ENCODE measurements at places on chromosomes 7 and 10. TPM values are rescaled to one million over a fixed set of nuclear protein-coding genes. Genes with fewer than 3 reads are reported as not detected.

GRCh38 chr10:21521751-21522533 lies 3.5 kb downstream of the SKIDA1 start:
- H3K27me3 ChIP-seq, result no peaks in the 10 kb centered on the region
- no peak overlapping the region for H3K27ac ChIP-seq
- no peaks in the 10 kb centered on the region for H3K36me3 ChIP-seq
- no peak for DNase-seq

The MUC12 gene
- 0.64 TPM for total RNA-seq

The CASD1 gene
- 5.8 TPM for total RNA-seq

DNA sequence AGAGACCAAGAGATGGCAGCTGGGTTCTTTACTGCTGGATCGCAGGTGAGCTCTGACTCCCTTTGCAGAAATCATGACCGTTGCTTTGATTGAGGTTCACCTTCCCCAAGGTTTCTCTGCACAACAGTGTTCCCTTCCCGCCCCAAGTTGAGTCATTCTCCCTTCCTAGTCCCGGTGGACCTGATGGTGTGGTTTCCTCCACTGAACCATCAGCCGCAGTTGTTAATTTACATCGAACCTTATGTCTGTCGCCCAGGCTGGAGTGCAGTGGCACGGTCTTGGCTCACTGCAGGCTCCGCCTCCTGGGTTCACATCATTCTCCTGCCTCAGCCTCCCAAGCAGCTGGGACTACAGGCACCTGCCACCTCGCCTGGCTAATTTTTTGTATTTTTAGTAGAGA lies 5.8 kb downstream of the ZSCAN25 start:
- H3K4me1 ChIP-seq, result peaks cover 14% of the 10 kb centered on the region
- no peak overlapping the region for H3K27ac ChIP-seq
- H3K36me3 ChIP-seq, result peaks cover 57% of the 10 kb centered on the region
- DNase-seq, result no peak

GRCh38 chr10:117684672-117685211 lies 142.2 kb downstream of the EMX2 start:
- H3K36me3 ChIP-seq, result no peaks in the 10 kb centered on the region
- no peak overlapping the region for H3K27ac ChIP-seq
- DNase-seq, result no peak
- peaks cover 6% of the 10 kb centered on the region for H3K27me3 ChIP-seq

DNA sequence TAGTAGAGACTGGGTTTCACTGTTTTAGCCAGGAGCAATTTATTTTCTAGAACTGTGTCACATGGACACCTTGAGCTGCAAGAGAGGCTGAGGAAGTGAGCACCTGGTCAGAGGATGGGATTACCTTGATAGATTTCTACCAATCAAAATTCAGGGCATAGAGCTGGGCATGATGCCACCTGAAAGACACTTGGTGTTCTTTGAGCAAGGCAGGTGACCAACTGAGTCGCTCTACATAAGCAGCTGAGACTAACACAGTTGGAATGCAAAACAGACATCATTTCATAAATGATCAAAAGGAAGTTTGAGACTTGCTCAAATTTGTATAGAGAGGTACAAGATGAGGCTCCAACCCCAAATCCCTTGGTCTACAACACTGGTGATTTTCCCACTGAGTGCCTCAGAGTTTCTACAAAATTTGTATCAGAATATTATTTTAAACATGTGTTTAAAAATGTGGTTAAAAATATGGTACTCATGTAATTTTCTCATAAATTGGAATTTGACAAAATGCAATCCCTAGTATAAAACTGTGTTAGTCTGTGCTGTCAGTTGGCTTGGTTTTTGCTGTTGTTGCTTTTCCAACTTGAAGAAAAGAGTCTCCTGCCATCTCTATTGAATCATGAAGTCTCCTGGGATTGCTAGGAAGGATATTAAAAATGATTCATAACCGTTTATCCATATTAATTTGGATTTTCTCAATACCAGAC lies 156.4 kb upstream of the MDFIC start:
- no peaks in the 10 kb centered on the region for H3K36me3 ChIP-seq
- no peak for DNase-seq
- H3K27ac ChIP-seq, result no peak overlapping the region

The LRMDA gene
- 4.8 TPM for total RNA-seq

GRCh38 chr7:24870766-24871165 lies 109.2 kb downstream of the OSBPL3 start:
- H3K27me3 ChIP-seq, result no peaks in the 10 kb centered on the region
- H3K4me1 ChIP-seq, result no peaks in the 10 kb centered on the region
- H3K27ac ChIP-seq, result no peak overlapping the region
- DNase-seq, result no peak
- no peak overlapping the region for H3K4me3 ChIP-seq
- peaks cover 9% of the 10 kb centered on the region for H3K36me3 ChIP-seq

- no peak for DNase-seq
- H3K4me1 ChIP-seq, result no peaks in the 10 kb centered on the region
- H3K27me3 ChIP-seq, result no peaks in the 10 kb centered on the region
- no peak overlapping the region for H3K27ac ChIP-seq
- no peaks in the 10 kb centered on the region for H3K36me3 ChIP-seq
Measured at GRCh38 chr10:37236093-37236492, 110.7 kb downstream of the ANKRD30A start.

The CALML3 gene
- not detected for total RNA-seq

The BAMBI gene
- total RNA-seq, result 6.2 TPM

The FANK1 gene
- total RNA-seq, result 5.4 TPM

The PHKG1 gene
- 1.1 TPM for total RNA-seq

DNA sequence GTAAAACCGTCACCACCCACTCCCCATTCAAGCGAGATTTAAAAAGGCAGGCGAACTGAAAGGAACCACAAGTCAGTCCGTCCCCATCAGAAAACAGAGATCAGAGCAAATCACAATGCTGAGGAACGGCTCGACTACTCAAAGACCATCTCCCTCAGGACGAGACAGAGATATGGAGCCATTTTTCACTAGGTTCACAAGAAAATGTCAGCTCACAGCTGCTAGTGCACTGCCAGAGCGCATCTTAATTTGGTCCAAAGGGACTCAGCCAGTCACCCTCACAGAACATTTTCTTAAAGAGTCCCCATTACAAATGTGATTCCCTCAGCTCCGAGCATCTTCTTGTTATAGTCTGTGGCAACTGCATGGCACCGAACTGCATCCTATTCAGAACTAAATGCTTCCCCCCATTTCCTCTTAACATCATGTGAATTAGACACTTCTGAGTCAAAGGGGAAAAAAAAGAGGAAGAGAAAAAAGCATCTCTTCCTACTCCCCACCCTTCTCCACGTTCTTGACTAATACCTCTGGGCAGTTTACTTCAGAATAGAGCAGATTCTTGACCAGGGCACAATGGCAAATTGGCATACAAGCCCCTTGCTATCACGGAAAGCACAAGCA lies 683.9 kb downstream of the MAGI2 start:
- H3K4me1 ChIP-seq, result no peaks in the 10 kb centered on the region
- no peak for DNase-seq
- H3K27ac ChIP-seq, result no peak overlapping the region
- peaks cover 36% of the 10 kb centered on the region for H3K27me3 ChIP-seq

DNA sequence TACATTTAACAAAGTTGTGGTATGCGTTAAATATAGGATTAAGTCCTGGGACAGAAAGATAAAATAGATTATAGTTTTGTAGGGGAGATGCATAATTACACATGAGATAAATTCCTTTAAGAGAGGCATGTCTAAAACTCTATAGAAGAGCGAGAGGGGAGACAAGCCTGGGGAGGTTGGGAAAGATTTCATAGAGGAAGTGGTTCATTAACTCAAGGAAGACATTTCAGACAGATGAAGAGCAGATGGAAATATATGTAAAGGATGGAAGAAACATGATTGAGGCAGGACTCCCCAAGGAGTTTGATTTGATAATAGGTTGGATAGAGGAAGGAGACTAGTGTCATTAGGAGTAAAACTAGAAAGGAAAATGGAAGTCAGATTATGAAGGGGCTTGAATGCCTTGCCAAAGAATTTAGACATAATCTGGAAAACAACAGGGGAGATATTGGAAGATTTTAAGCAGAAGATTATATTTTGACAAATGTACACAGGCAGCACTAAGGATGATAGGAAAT lies 96.1 kb downstream of the PHTF2 start:
- H3K27me3 ChIP-seq, result no peaks in the 10 kb centered on the region
- no peak overlapping the region for H3K27ac ChIP-seq
- H3K4me3 ChIP-seq, result no peak overlapping the region
- DNase-seq, result no peak
- H3K4me1 ChIP-seq, result no peaks in the 10 kb centered on the region
- no peaks in the 10 kb centered on the region for H3K36me3 ChIP-seq

The NEUROD6 gene
- not detected for total RNA-seq

DNA sequence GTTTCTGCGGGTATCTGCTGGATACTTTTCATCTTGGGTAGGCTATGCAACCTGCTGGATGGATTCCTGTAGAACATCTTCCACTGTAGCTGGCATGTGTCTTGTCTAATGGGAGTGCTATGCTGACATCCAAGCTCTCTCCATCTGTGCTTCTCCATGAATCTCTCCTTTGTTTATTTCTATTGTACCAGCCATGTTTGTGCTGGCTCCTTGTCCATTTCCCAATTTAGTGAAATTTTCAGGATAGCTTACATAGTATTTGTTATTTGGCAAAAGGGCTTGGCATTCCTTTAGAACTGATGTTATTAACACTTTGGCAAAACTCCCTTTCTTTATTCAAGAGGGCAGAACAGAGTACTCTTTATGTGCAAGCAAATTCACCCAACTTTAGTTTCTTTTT lies 198.0 kb downstream of the CSTF2T start:
- DNase-seq, result no peak
- no peaks in the 10 kb centered on the region for H3K4me1 ChIP-seq
- H3K27me3 ChIP-seq, result peaks cover 15% of the 10 kb centered on the region
- H3K27ac ChIP-seq, result no peak overlapping the region
- no peaks in the 10 kb centered on the region for H3K36me3 ChIP-seq

DNA sequence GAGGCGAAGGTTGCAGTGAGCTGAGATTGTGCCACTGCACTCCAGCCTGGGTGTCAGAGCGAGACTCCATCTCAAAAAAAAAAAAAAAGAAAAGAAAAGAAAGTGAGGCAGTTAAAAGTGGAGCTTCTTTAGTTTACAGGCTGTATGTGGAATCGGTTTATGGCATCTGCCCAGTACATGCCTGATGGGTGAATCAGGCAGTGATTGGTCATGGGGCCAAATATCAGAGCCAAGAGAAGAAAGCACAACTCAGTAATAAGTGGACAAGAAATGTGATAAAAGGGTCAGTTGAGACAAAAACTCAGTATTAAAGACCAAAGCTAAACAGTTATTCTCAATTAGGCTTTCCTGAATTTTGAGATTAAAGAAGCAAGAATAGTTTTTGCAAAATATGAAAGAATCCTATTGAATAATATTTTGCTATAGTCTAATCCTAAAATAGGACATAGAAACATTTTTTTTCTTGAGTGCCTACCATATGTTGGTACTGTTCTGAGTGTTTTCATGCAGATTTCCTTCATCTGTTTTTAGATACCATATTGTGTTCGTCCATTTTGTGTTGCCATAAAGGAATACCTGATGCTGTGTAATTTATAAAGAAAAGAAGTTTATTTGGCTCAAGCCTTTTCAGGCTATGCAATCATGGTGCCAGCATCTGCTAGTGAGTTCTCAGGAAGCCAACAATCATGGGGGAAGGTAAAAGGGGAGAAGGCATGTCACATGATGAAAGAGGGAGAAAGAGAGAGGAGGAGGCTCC lies 14.4 kb downstream of the CDC14C start:
- H3K36me3 ChIP-seq, result no peaks in the 10 kb centered on the region
- no peak overlapping the region for H3K4me3 ChIP-seq
- H3K4me1 ChIP-seq, result no peaks in the 10 kb centered on the region
- H3K27ac ChIP-seq, result no peak overlapping the region
- no peak for DNase-seq

DNA sequence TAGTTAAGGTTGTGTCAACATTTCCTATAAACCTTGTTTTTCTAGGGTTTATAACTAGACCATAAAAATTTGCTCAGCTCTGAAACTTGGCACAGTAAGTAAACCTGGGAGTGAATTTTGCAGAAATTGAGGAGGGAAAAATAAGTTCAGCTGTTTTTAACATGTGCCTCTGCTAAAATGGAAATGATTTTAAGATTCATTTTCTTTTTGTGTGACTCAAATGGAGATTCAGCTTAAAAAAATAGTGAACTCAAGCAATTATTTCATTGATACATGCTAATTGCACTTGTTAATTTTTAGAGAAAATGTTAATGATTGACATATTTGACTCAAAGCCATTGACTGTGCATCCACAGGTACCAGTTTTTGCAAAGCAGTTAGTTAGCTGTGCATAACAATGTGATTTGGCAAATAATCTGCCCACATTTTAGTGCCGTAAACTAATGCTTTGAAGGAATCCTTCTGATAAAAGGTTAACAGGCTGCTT lies 68.5 kb upstream of the ZNF438 start:
- H3K27me3 ChIP-seq, result no peaks in the 10 kb centered on the region
- H3K4me1 ChIP-seq, result peaks cover 23% of the 10 kb centered on the region
- no peak overlapping the region for H3K27ac ChIP-seq
- H3K4me3 ChIP-seq, result no peak overlapping the region

GRCh38 chr10:1208366-1209311 lies 152.5 kb downstream of the WDR37 start:
- no peaks in the 10 kb centered on the region for H3K36me3 ChIP-seq
- peaks cover 25% of the 10 kb centered on the region for H3K27me3 ChIP-seq
- H3K4me3 ChIP-seq, result no peak overlapping the region
- H3K27ac ChIP-seq, result no peak overlapping the region

GRCh38 chr10:44883593-44884331 lies 27.4 kb upstream of the TMEM72 start:
- no peak overlapping the region for H3K4me3 ChIP-seq
- H3K27ac ChIP-seq, result no peak overlapping the region
- no peaks in the 10 kb centered on the region for H3K36me3 ChIP-seq
- H3K27me3 ChIP-seq, result peaks cover 13% of the 10 kb centered on the region
- DNase-seq, result no peak

DNA sequence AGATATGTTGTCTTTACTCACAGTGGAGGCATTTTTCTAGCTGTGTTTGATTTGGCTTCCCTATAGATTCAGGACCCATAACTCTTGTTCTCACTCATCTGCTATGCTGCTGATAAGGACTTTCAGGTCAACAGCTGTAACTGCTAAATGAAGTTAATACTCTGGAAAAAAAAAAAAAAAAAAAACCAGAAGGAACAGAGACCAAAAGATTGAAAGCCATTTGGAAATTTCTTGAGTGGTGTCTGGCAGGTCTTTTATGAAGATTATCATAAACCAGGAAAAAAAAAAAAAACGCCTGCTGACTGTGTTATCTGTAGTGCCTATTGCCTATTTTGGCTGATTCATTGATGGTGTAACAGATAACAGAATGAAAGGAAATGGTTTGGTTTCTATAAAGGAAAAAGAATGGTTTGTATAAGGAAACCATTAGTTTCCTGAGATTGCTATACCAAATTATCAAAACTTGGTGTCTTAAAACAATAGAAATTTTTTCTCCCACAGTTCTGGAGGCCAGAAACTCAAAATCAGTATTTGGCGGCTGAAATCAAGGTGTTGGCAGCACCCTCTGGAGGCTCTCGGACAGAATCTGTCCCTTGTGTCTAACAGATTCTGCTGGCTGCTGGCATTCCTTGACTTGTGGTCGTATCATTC lies 60.5 kb upstream of the BET1 start:
- H3K4me3 ChIP-seq, result no peak overlapping the region
- no peak for DNase-seq
- no peak overlapping the region for H3K27ac ChIP-seq

GRCh38 chr10:58054881-58055280 lies 212.8 kb downstream of the IPMK start:
- no peaks in the 10 kb centered on the region for H3K36me3 ChIP-seq
- no peak overlapping the region for H3K4me3 ChIP-seq
- H3K27ac ChIP-seq, result no peak overlapping the region
- H3K4me1 ChIP-seq, result no peaks in the 10 kb centered on the region
- DNase-seq, result no peak

GRCh38 chr7:21828841-21829240 lies 116.9 kb downstream of the CDCA7L start:
- H3K27ac ChIP-seq, result no peak overlapping the region
- H3K4me3 ChIP-seq, result no peak overlapping the region
- DNase-seq, result no peak
- no peaks in the 10 kb centered on the region for H3K36me3 ChIP-seq

The CALHM1 gene
- not detected for total RNA-seq

Data from HCT116 (cell line).